Stimulated activated CD4-positive, alpha-beta T cell treated with anti-CD3 and anti-CD28 coated beads, TNF-alpha, amount 100 ng/mL, for 1 hour (primary cell): ENCODE measurements at places on chromosomes 6 and 20.

DNA sequence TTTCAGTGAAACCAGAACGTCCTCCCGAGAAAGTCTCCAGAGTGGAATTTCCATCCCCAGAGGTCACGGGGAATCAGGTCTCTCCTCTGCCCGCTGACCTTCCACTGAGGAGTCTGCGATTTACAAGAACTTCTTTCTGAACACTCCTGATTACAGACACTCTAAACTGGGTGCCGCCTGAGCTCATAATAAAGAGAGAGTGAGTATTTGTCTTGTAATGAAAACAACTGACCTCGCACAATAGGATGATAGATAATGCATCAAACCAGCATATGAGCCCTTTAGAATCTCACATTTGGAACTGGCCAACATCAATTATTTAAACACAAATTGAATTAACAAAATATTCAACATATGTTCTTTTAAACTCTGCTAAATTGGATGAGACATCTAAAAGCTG is 47.5 kb downstream of the DLL1 start:
- no peak for DNase-seq

DNA sequence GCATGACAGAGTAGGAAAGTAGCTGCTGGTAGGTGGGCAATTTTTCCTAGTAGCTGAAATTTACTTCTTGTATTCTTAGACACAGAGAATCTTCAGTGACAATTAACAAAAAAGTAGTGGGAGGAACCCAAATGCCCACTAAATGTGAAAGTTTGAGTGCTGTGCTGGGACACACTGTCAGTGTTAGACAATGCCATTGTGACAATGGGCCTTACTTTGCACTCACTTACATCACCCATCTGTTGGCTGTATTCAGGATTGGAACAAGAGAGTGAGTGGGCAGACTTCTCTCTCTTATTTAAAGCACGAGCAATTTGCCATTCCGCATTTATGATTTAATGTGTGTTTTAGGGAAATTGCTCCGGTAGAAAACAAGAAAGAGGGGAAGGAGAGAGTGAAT is 662.5 kb downstream of the CBLN4 start:
- DNase-seq, result no peak

DNA sequence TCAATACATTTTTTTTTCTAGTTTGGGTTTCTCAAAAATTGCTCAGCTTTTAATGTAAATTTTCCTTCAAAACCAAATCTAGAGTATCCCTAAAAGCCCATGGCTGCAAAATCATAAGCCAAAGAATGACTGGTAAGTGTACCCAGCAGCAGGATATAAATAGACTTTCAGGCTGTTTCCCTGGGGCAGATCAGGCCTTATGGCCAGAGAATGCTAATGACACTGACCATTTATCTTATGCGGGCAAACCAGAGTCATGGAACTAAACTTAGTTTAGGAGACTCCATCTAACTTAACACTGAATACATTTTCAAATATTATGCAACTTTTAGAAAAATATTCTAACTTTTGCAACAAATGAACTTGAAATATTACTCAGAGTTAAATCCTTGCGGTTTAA is 7.4 kb downstream of the OSER1 start:
- no peak for DNase-seq

DNA sequence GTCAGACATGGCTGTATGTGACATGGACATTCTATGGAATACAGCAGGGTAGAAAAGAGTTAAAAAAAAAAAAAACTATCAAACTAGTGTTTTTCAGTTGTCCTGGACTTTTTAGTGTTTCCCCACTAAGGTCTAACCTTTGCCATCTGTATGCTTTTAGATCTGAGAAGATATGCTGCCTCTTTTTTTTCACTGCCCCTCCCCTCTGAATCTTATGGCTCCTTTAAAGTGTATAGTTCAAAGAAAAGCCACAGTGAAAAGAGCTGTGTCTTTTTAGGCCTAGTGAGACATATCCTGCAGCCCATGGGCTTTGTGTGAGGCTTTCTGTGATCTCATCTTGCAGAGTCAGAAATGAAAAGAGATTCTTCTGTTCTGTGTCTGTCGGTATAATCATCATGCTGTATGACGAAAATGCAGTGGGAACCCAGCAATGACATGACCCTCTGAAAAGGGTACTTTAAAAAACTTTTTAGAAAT is 29.3 kb downstream of the ADGRG6 start:
- DNase-seq, result no peak
